ENCODE measurements at places on chromosomes 3 and 15.

DNA sequence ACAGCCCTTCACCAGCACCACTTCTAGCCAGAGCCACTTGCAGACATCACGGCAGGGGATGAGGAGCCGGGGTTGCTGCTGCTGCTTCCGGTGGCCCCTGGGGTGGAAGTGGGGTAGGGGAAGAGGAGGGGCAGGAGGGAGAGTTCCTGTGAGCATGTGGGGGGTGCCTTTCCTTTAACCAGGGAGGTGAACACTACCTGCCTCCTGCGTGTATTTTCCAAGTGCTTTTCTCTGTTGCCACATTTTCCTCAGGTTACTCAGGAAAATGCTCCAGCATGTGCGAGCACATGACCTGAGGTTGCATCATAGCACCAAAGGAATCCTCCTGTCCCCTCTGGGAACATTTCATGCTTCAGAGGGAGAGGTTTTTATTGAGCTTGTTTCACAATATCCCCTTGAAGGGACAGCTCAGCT, 12.2 kb upstream of the SACM1L start:
- DNase-seq, result no peak

GRCh38 chr3:47394881-47395280, 14.1 kb downstream of the PTPN23 start:
- no peak for DNase-seq

- DNase-seq, result no peak
These were observed 5.1 kb downstream of the HEMK1 start for GRCh38 chr3:50574444-50574831.

DNA sequence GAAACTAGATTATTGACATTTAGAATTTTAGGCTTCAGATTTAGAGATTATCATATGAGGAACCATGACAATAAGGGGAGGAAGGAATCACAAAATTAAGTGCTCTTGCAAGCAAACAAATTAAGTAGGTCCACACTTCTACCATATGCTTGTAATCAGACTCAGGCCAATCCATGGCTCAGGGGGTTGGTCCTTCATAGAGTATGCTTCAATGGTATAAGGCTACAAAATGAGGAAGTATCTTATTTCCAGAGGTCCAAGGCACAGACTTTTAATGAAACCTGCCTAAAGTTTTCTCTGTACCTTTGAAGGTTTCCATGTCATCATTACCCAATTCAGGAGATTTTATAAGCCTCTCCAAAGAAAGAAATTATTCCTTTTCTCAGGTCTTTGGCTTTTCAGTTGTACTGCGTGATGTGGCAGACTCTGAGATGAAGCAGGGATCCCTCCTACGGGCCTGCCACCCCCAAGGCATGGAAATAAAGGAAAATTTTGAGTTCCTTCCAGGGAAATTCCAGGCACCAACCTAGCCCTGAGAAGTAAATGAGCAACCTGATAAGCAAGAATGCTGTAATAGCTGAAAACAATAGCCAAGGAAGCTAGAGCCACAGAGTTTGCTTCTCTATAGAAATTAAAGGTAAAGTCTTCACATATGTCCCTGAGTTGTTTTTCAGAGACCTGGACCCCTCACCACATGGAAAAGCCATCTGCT, 36.3 kb downstream of the SERPINI2 start:
- DNase-seq, result no peak

- no peak for DNase-seq
These were observed 120.2 kb downstream of the EPHA3 start for GRCh38 chr3:89227634-89228033.

DNA sequence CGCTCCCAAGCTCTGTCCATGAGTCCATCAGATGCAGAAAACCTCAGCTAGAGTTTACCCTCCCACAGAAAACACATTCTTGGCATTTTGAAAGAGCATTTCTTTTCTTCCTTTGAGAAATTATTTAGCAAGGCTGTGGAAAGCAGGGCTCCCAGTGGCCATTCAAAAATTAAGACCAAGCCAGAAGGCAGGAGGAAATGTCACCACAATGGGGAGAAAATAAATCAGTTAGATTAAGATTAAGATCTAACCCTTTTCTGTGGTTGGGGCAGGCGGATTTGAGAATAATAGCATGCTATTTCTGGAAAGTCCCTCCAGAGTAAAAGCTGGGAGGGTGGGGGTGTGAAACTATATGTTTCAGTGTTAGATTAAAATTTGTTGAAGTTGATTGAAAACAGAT, 20.2 kb downstream of the LRIG1 start:
- DNase-seq, result no peak

GRCh38 chr15:75663931-75664421, 16.3 kb downstream of the SNX33 start:
- no peak for DNase-seq

- no peak for DNase-seq
These were observed 230.7 kb downstream of the SATB1 start for GRCh38 chr3:18194431-18194830.

DNA sequence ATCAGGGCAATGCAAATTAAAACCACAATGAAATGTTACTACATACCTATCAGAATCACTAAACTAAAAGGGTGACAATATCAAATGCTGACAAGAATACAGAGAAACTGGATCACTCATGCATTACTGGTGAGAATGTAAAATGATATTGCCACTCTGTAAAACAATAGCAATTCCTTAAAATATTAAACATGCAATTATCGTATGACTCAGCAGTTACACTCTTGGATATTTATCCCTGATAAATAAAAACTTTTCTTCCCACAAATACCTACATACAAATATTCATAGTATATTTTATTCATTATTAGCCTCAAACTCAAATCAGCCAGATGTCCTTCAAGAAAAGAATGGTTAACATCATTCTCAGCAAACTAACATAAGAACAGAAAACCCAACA, 25.9 kb upstream of the RAB6B start:
- no peak for DNase-seq

Measured in NCI-H187 (cell line).